ENCODE measurements at places on chromosomes 5 and 9.

- DNase-seq = no peak
These were observed 166.4 kb downstream of the TLE1 start for GRCh38 chr9:81522716-81523551.

GRCh38 chr5:168585119-168585856, 6.1 kb upstream of the PANK3 start:
- DNase-seq = no peak

GRCh38 chr5:127746756-127747155, 43.6 kb downstream of the CCDC192 start:
- DNase-seq = no peak

DNA sequence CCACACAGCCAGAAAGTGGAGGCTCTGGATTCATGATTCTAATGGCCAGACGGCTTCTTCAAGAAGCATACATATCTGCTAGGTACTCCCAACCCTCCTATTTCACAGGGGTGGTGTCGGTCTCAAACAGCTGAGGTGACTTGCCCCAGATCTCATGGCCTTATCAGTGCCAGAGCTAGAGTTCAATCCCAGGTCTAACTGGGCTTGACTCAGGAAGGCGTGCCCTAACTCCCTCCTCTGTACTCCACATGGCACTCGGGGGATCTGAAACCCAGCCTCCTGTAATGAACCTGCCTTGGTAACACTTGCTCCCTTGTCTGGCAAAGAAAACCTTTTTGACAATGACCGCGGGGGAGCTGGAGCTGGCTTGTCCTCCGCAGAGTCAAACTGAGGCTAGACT, 2.1 kb downstream of the QRFP start:
- DNase-seq = no peak

GRCh38 chr9:107404161-107404560, 85.4 kb downstream of the KLF4 start:
- no peak for DNase-seq

DNA sequence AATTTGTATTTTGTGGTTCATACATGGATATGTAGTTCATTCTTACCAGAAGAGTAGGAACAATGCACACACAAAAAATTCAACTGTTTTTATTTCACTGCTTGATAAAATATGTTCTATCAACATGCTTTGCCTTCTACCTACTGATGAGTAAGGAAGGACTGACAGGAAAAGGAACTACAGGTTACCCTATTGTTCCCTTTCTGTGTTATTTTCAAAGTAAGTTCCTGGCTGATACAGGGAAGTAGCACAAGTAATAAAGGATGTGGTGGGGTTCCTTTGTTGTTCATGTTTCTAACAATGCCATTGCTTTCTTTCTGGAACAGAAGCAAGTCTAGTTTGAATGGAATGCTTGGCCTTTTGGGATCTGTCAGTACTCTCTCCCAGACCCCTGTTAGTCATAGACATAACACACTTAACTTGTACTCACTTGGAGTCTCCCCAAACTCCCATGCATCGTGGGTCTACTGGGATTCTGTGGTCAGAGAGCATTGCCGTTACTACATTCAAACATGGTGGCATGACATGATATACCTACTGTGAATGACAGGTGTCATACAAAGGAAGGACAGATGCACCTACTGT, 20.2 kb upstream of the ALDOB start:
- no peak for DNase-seq

DNA sequence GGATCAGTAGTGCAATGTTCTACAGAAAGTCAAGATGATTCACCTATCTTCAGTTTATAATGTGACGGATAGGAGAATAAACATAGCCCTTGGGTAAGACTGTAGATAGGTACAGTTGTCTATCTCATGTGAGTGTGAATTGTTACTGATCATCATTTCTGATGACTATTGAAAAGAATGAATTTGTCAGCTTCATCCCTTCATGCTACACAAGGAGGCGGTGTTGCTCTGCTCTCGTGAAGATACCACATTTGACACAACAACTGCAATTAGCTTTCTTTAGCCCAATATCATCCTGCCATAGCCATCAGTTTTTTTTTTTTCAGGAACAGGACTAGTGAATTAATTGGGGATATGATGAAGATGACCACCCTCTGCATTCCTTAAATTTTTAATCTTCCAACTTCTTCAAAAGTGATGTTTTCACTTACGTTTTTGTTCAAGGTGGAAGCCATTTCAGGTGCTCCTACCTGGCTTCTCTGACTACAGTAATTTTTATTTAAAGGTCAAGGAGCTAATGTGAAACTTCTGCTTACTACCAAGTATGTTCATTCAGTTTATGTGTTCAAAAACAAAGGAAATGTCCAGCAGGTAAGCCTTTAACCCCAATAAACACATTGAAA, 152.9 kb upstream of the MOCS2 start:
- DNase-seq = peak; percentile 15

DNA sequence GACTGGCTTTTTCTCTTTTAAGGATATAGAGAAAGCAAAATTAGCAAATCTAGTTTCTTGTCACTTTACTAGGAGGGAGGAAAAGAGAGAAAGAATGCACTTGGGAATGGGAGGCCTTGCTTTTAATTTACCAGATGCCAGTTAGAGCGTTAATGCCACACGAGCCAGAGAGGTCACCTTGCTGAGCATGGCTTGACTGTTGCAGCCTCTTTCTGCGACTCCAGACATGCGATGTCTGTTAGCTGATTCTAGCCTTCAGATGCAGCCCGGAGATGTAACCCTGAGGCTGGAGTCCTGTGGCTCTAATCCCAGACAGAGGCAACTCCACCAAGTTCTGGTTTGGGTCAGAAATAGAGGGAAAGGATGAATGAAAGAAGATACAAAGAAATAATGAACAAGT, 152.5 kb downstream of the TRIO start:
- no peak for DNase-seq

- peak; percentile 45 for DNase-seq
These were observed 5.1 kb upstream of the CAST start for GRCh38 chr5:96657068-96657467.

DNA sequence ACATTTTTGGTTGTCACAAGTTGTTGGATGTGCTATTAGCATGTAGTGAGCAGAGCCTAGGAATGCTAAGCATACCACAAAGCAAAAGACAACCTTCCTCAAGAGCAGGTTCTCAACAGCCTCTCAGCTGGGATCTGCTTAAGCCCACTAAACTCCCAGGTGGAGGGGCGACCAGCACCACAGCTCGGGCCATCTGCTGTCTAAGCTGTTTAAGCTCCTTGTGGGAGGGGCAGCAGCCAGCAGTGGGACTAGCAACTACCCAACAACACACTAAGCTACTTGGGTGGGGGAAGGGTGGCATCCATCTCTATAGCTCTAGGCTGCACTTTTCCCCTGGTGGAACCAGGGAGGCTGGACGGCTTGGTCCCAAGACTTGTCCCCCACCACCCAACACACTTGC, 1052.7 kb upstream of the ARRDC3 start:
- no peak for DNase-seq

GRCh38 chr5:7659420-7659819, 191.5 kb downstream of the CFAP90 start:
- no peak for DNase-seq

- no peak for DNase-seq
These were observed 97.5 kb downstream of the MARCHF11 start for GRCh38 chr5:16082053-16082452.

DNA sequence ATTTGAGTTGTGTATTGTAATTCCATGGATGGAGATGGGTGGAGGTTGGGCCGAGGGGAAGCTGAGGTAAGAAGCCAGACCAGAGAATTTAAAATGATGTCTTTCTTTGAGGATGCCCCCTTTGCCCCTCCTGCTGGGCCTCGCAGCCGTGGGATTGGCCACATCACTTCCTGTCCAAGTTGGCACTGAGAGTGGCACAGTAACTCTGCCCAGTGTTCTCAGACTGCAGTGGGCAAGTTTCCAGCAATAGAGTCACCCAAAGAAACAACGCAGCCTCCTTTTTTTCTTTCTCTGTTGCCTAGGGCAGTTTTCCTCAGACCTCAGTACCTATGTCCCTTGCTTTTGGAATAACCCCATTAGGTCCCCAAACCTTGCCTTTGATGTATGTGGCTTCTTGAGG, 306.6 kb upstream of the DMRT1 start:
- DNase-seq = no peak

DNA sequence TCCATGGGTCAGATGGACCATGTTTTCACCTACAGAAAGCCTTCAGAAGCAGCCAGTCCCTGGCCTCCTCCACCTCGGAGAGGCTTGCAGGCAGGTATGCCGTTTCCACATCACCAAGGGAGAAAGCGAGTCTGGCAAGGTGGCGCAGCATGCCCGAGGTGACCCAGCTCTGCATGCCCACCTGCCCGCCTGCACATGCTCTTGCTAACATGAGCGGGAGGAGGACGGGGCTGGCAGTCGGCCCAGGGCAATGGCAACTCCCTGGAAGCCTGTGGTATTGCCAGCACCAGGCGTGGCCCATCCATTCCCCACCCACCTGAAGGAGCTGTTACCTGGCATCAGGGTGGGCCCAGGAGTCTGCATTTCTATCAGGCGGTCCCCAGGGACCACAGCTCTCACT, 3.3 kb upstream of the NINJ1 start:
- DNase-seq = no peak

Measured in stimulated activated CD4-positive, alpha-beta T cell treated with anti-CD3 and anti-CD28 coated beads, Interleukin-2, amount 100 ng/mL, for 24 hours (primary cell).